ENCODE measurements at places on chromosomes 12 and 14.

DNA sequence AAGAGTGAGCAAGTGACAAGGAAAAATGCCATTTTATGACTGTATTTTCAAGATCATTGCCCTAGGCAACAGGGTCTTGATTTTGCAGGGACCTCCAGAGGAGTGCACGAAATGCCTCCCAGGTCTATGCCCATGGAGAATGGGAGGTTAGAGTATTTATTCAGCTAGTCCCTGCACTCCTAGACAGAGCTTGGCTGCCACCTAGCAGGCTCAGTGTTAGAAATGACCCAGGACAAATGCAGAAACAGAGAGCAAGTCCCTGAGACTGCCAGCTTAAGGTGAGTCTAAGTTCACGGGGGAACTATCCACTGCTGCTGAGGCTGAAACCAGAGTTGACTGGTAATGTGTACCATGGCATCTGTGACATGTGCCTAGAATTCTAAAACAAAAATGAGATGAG is 506.4 kb downstream of the MED13L start:
- DNase-seq = no peak

DNA sequence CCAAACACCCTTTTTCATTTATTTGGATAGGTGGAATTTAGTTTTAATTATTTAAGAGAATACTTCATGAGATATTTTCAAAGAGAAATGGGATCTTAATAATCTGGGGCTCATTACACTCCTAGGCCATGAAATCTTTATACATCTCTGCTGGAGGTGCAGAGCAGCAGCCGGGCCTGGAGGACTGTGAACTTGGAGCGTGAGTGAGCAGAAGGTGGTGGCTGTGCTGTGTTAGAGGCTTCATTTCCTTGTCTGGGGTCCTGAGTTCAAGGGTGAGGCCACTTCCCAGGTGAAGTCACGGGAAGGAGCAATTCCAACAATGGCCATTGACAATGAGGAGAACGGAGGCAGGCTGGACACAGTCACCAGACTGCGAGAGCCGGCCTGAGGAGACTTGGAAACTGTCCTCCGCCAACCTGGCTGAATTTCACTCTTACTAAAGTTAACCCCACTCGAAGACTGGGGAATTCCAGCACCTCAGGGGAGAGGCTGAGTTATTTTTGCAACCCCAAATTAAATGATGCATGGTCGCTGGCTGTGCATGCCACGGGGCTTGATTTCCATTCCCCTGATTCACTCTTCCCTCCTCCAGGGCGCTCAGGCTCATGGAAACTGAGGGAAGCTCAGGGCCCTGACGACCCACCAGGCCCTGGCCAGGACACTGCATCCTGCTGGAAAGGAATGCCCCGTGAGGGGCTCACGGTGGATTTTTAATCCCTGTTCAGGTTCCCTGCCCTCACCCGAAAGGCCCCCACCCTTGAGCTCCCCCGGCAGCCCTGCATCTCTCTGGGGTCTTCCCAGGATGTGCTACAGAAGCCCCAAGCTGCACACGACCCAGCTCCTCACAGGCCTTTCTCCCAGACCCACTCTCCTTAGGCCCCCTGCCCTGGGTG is 22.6 kb upstream of the TRAF3 start:
- DNase-seq = no peak

DNA sequence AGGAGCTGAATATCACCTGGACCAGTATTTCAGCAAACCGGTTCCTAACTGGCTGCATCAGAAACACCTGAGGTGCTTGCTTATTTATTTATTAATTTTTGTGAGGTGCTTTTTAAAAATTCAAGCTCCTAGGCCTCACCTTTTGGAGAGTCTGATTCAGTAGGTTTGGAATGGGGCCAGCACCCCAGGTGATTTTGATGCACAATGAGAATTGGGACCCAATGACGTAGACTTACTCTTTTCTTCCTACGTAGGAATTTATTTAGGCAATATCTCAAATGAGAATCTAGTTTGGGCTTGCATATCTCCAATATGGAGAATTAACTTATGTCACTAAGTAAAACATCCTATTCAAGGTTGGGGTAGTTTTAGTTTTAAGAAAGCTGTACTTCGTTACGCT is 7.3 kb downstream of the YEATS4 start:
- no peak for DNase-seq

GRCh38 chr12:121773011-121773777 is 20.3 kb downstream of the RHOF start:
- DNase-seq = peak; percentile 17

- no peak for DNase-seq
Measured at GRCh38 chr14:64387232-64387781, 846 bp upstream of the MTHFD1 start.

DNA sequence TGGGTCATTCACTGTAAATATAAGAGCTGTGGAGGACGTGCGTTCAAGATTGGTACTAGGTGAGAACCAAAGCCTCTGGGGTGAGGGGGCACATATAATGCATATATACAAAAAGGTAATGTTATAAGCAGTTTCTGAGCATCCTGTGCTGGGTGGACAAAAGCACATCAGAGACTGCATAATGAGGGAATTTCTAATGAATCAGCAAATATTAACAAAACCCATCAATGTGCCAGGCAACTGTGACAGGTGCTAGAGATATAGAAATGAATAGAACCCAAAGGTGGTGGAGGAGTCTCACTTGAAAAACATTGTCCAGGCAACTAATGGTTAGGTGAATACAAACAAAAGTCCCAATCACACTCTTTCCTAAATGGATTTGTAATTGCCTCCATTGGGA is 74.7 kb downstream of the GPR65 start:
- DNase-seq = no peak

DNA sequence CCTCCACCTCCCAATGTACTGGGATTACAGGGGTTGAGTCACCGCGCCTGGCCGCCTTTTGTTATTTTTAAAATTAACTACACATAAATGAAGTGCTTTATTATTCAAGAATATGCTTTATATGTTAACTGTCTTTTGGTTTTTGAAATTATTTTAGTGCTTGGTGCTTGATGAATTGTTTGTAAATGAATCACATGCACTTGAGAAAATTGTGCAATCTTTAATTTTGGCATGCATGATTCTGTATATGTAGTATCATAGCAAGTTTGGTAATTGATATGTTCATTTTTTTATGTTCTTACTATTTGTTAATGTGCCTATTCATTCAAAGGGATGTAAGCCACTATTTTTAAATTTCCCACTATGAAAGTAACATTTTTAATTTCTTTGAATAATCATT is 440.9 kb downstream of the NAV3 start:
- DNase-seq = no peak

GRCh38 chr14:93028724-93029076 is 87.0 kb downstream of the ITPK1 start:
- no peak for DNase-seq

DNA sequence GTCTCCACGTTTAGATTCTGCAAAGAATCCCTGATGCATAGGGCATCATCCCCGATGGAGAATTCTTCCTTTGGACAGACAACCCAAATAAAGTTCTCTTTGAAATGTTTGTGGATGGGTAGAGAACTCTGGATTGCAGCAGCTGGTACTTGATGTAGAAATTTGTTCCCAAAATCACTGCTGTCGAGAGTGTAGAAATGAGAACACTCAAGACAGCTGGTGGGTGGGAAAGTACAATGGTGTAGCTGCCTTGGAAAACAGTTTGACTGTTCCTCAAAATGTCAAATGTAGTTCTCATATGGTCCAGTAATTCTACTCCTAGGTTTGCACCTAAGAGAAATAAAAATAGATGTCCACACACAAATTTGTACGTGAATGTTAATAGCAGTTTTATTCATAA is 671.5 kb upstream of the TMEM132C start:
- no peak for DNase-seq

- no peak for DNase-seq
Measured at GRCh38 chr14:84036840-84037239, 1493.1 kb upstream of the FLRT2 start.

DNA sequence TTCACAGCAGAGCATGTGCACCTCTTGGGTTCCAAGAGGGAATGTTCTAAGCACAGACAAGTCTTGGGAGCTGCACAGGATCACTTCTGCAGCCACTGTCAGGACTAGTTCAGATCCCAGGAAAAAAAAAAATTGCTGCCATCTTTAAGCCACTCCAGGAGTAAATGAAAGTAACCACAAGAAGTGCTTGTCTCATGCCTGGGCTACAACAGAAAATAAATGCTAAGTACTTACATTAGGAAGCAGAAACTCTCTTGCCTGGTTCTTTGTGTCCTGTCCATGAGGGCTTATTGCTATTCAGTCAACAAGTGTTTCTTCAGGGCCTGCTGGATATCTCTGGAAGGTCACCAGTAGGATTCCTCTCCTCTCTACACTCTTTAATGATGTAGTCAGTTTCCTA is 176.1 kb downstream of the KTN1 start:
- no peak for DNase-seq

DNA sequence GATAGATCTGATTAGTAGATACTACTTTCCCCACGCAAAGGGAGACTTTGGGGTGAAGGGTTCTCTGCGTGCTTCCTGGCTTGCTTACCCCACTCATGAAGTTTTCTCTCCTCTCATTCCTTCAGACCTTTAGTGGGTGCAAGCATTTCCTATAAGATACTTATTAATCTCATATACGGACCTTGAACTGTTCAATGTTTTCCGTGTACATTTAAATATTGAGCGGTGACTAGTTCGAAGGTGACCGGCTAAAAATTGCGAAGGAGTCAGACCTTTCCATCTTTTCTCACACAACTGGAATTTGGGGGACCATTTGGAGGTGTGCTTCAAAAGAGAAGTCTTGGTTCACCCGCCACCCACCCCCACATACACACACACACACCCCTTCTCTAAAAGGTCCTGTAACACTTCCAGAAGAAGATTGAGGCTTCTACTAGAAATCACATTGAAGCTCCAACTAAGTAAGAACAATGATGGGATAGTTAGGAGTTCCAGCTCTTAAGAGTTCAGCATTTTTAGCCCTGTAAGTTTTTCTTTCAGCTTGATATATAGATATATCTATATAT is 6.1 kb upstream of the FOXG1 start:
- no peak for DNase-seq

DNA sequence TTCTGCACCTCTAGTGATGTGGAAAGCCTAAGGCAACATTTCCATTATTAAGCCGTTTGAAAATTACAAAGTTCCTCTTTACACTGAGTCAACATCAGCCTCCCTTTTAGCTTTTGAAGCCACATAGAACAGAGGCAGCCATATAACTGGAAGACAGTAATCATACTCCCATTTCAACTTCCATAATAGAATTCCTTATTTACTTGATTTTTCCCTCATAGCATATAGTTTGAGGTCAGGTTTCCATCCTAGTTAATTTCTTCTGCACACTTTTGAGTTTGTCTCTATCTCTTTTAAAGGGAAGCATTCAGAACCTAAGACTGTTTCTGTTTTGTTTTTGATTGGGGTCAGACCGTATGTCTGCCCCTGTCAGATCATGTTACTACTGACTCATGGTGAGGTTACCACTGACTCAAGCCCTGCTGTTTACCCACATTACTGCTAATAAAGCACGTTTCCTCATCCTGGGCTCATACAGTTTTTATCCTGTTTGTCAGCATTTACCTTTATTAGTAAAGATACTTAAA is 161.0 kb downstream of the SLC38A4 start:
- no peak for DNase-seq

GRCh38 chr12:23699031-23699430 is 250.4 kb downstream of the SOX5 start:
- DNase-seq = no peak

- DNase-seq = no peak
Measured at GRCh38 chr12:1880876-1881275, 37.6 kb downstream of the CACNA2D4 start.

GRCh38 chr12:94230357-94230905 is 82.1 kb downstream of the PLXNC1 start:
- DNase-seq = no peak

- DNase-seq = no peak
Measured at GRCh38 chr12:7144414-7145120, 14.4 kb downstream of the CLSTN3 start.

- no peak for DNase-seq
Measured at GRCh38 chr14:102408724-102409123, 46.0 kb downstream of the TECPR2 start.

DNA sequence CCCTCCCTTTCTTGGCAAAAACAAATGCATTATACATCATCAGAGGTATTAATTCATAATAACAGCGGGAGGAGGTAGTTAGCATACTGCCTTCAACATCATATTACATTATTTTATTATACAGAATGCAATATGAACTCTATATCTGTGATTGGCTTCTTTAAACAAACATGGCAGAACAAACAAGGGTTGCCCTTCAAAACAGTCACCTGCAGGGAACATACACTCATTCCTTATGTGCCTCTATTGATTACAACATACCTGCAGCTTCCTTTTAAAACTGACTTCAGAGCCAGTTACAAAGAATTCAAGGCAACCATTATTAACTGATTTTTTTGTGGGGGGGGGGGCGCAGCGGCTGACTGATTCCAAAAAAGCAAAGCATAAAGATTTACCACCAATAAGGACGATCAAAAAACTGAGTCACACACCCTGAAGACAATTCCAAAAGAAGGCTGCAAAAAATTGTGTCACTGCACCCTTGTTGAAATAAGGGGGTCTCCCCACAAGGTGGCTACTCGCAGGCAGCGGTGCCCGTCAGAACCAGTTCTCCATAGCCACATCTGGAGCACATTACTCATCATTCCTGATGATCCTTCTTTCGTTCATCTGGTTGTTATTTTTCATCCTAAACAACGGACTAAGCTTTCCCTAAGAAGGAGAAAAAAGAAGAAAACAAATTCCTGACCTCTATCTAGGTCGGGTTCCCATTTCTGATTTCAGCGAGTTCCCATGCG is 51.8 kb downstream of the SMUG1 start:
- DNase-seq = no peak

GRCh38 chr14:100486025-100486828 is 101.0 kb downstream of the BEGAIN start:
- DNase-seq = no peak

- DNase-seq = no peak
Measured at GRCh38 chr12:34345801-34346200, 323.5 kb downstream of the ALG10 start.

DNA sequence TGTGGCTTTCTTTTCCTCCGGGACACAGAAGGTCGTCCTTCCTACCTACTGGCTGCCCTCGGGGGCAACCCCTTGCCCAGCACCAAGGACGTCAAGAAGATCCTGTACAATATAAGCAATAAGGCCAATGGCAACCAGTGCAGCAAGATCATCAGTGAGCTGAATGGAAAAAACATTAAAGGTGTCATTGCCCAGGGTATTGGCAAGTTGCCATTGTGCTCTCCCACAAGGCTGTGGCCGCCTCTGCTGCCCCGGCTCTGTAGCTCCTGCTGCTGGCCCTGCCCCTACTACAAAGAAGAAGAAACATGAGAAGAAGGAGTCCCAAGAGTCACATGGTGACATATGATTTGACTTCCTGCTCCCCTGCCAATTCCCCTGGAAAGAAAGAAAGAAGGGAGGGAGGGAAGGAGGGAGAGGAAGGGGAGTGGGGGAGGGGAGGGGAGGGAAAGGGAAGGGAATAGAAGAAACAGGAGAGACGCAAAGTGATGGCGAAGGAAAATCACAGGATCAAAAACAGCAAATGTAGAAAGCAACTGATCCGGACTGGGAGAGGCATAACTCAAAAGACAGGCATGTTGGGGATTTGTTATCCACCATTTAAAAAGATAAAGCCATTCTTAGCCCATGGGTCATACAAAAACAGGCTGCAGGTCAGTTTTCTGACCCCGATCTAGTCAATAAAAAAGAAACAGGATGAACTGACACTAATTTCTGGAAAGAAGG is 61.3 kb upstream of the RESF1 start:
- no peak for DNase-seq

- DNase-seq = no peak
Measured at GRCh38 chr14:79638672-79639266, 572.5 kb downstream of the DIO2 start.

Data from substantia nigra (tissue), 51 donors.